GM12892 (cell line): ENCODE measurements at places on chromosomes 6 and 20.

- no peak for DNase-seq
Measured at GRCh38 chr6:27545271-27546046, 72.6 kb upstream of the ZNF184 start.

DNA sequence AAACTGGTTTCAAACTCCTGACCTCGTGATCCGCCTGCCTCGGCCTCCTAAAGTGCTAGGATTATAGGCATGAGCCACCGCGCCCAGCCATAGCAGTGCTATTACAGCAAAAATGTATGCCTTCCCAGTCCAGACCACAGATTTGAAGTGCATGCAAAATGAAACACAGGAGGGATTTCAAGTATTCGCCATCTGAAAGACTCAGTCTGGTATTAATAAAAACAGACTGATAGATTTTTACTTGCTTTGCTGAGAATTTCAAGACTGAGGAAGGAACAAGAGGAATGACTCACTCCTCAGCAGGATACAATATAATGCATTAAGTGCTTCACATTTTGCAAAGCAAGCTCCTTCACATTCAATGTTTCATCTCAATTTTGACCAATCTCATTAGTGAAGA, 134.9 kb downstream of the TMEM200A start:
- DNase-seq, result no peak

DNA sequence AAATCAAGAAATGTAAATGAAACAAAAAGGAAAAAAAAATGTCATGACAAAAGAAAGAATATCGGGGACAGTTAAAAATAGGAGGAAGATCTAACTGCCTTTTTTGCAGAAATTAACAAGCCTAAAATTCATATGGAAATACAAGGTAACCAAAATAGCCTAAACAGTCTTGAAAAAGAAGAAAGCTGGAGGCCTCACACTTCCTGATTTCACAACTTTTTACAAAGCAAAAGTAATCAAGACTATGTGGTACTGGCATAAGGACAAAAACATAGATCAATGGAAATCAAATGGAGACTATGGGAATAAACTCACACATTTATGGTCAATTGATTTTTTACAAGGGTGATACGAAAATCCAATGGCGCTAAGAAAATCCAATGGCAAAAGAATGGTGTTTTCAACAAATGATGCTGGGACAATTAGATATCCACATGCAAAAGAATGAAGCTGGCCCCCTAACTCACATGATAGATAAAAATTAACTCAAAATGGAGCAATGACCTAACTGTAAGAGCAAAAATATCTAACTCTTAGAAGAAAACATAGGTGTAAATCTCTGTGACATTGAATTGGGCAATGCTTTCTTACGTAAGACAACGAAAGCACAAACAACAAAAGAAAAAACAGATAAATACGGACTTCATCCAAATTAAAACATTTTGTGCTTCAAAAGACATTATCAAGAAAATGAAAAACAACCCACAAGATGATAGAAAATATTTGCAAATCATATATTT, 24.5 kb downstream of the MAP3K5 start:
- DNase-seq, result no peak

GRCh38 chr6:16286151-16286522, 47.8 kb downstream of the GMPR start:
- peak; percentile 58 for DNase-seq

- no peak for DNase-seq
Measured at GRCh38 chr6:37965964-37966676, 146.6 kb downstream of the ZFAND3 start.

DNA sequence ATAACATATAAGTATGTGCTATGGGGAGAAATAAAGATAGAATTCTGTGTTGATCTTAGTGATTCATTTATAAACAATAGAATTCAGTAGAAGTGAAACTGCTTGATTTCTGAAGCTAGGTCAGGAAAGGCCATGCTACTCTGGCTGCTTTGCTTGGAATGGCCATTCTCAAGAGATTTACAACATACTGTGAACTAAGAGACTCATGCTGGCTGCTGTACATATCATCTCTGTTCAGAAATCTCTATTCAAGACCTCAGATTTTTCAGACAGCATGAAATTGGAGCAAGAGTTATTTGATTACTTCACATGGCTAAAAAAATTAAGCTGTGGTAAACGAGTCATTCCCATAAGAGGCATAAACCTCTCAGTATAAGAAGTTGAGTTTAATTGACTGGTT, 662.6 kb downstream of the BCKDHB start:
- DNase-seq, result no peak

- no peak for DNase-seq
Measured at GRCh38 chr6:42100029-42100901, 42.2 kb downstream of the C6orf132 start.

DNA sequence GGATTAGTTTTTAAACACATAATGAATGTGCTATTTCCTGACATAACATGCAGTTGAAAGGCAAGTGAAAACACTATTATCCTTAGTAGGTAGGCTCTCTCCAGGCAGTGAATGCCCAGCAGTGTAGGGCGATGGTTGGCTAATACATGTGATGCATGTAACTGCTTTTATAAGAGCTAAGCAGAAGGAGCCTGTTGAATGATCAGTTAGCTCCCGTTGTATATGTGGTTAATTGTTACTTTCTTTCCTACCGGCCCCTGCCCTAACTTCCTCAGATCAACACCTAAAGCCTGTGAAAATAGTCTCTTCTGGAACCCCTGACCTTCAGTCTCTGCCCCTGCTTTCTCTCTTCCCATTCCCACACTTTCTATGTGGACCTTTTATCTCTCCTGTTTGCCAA, 10.5 kb downstream of the SOX4 start:
- DNase-seq, result no peak

DNA sequence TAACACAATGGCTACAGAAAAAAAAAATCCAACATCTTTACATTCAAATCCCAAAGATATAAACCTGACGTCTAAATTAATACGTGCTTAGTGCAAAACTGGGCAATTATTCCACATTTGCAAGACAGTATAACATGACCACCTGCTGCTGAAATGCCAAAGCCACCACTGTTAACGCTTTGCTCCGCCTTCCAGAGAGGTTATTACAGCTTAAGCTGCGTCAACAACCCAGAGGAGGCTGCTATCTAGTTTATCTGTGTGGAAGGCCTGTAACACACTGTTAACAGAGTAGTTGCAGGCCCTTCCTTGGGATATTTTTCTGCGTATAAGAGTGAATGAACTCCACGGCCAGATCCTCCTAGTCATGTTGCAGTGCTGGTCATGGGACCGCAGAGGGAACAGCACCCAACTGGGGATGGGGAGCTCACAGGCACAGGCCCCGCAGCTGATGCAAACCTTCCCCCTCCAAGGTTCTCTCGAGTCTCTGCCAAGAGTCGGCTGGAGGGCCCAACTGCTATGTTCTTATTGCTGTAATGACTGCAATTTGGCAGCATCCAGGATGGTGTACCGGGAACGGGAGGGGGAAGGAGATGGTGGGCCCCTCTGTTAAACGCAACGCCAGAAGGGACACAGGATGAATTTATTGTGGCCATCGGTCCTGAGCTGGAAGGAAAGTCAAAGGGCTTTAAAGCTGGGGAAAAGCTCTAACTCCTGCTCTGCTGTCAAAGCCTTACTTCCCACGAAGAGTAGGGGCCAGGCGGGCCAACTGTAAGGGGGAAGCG, 993 bp upstream of the NCOA7 start:
- DNase-seq, result no peak

GRCh38 chr6:132142308-132142707, 191.1 kb upstream of the CCN2 start:
- no peak for DNase-seq

GRCh38 chr20:11332381-11332780, 585.3 kb upstream of the BTBD3 start:
- no peak for DNase-seq

DNA sequence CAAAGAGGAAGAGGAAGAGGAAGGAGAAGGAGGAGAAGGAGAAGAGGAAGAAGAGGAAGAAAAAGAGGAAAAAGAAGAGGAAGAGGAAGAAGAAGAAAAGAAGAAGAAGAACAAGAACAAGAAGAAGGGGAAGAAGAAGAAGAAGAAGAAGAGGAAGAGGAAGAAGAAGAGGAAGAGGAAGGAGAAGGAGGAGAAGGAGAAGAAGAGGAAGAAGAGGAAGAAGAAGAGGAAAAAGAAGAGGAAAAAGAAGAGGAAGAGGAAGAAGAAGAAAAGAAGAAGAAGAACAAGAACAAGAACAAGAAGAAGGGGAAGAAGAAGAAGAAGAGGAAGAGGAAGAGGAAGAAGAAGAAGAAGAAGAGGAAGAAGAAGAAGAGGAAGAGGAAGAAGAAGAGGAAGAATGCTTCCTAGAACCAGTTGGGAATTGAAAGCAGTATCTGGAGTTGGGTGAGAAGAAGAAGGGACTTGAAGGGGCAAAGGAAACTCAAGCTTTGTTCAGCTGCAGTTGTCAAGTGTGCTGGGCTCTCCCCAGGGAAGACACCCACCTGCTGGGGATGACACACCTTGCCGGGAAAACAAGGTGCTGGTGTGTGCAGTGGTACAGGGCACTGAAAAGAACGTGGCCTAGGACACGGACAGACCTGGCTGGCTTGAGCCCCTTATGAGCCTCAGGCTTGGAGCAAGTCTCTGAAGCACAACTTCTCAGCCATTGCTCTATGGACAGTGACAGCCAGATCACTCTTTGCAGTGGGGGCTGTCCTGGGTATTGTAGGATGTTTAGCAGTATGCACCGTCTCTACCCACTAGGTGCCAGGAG, 30.1 kb upstream of the ARFGEF2 start:
- DNase-seq, result no peak

DNA sequence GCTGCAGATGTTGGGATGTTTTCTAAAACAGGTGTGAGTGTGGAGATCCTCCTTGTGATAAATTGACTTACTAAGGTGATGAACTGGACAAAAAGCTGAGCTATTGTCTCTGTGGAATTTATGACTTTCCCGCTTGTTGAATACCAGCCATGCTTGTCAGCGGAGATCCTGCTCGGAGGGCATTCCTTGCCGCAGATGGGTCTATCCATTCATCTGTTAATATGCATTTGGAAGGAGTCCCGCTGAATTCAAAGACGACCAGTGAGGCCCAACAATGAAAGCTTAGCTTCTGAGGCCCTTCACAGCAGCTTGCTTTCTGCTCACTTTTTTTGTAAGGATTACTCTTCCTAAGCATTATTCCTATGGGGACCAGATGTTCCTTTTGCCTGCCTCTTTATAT, 124.9 kb downstream of the TIAM2 start:
- no peak for DNase-seq

- no peak for DNase-seq
Measured at GRCh38 chr6:52547647-52548352, 29.1 kb downstream of the TRAM2 start.

- no peak for DNase-seq
Measured at GRCh38 chr6:17015144-17015543, 86.7 kb upstream of the STMND1 start.
